ENCODE measurements at places on chromosomes 1 and 21. TPM values are rescaled to one million over a fixed set of nuclear protein-coding genes. Genes with fewer than 3 reads are reported as not detected.

MPL gene
- total RNA-seq, result 0.22 TPM

VWA5B1 gene
- not detected for total RNA-seq

BRINP2 gene
- 0.32 TPM for total RNA-seq

SAMSN1 gene
- total RNA-seq, result 0.16 TPM

CASQ2 gene
- total RNA-seq, result not detected

PTPRC gene
- total RNA-seq, result not detected

PPFIA4 gene
- total RNA-seq, result 0.43 TPM

FCN3 gene
- not detected for total RNA-seq

RIPPLY3 gene
- total RNA-seq, result 0.59 TPM

GJA5 gene
- total RNA-seq, result not detected

OPTC gene
- not detected for total RNA-seq

MATN1 gene
- total RNA-seq, result 0.10 TPM

SH2D1B gene
- total RNA-seq, result 0.12 TPM

HP1BP3 gene
- 166 TPM for total RNA-seq

ASAP3 gene
- 7.7 TPM for total RNA-seq

NPHS2 gene
- not detected for total RNA-seq

CFAP141 gene
- total RNA-seq, result not detected

GBP4 gene
- not detected for total RNA-seq

NLRP3 gene
- total RNA-seq, result not detected

C1orf167 gene
- total RNA-seq, result not detected

TMPRSS3 gene
- 0.25 TPM for total RNA-seq

ACTL8 gene
- total RNA-seq, result 1.8 TPM

NBPF3 gene
- 5.2 TPM for total RNA-seq

BEND5 gene
- total RNA-seq, result not detected

CNR2 gene
- total RNA-seq, result not detected

SLC35F3 gene
- 5.3 TPM for total RNA-seq

PSRC1 gene
- total RNA-seq, result 22.7 TPM

HPDL gene
- total RNA-seq, result 3.9 TPM

SAMD11 gene
- 16.2 TPM for total RNA-seq

PHLDA3 gene
- total RNA-seq, result 141 TPM

PRDM16 gene
- total RNA-seq, result 0.45 TPM

MSH4 gene
- total RNA-seq, result not detected

ARHGEF16 gene
- 5.1 TPM for total RNA-seq

GUCA2B gene
- not detected for total RNA-seq

MLLT11 gene
- 14.8 TPM for total RNA-seq

TYW3 gene
- total RNA-seq, result 16.9 TPM

RHBG gene
- total RNA-seq, result not detected

PLA2G2F gene
- total RNA-seq, result not detected

ITLN2 gene
- 0.96 TPM for total RNA-seq

ZNF697 gene
- 1.5 TPM for total RNA-seq

CACHD1 gene
- 1.4 TPM for total RNA-seq

OR2T10 gene
- total RNA-seq, result not detected

ADAMTS1 gene
- 0.08 TPM for total RNA-seq

HIPK1 gene
- 15.7 TPM for total RNA-seq

DTL gene
- 18.8 TPM for total RNA-seq

MR1 gene
- total RNA-seq, result 6.2 TPM

FCER1A gene
- total RNA-seq, result not detected

SYDE2 gene
- total RNA-seq, result 1.2 TPM

NFASC gene
- total RNA-seq, result 1.1 TPM

WNT3A gene
- not detected for total RNA-seq
